Lung (tissue), 17 donors: ENCODE measurements at places on chromosomes 5 and 9. TPM values are rescaled to one million over a fixed set of nuclear protein-coding genes. Genes with fewer than 3 reads are reported as not detected.

Gene BRD9
- total RNA-seq: 48.4 TPM

Gene TAS2R1
- total RNA-seq: not detected

Gene BASP1
- total RNA-seq: 23.7 TPM

Gene SMIM23
- total RNA-seq: not detected

Gene SHISAL2B
- total RNA-seq: 0.34 TPM

Gene TRAPPC13
- total RNA-seq: 19.0 TPM

DNA sequence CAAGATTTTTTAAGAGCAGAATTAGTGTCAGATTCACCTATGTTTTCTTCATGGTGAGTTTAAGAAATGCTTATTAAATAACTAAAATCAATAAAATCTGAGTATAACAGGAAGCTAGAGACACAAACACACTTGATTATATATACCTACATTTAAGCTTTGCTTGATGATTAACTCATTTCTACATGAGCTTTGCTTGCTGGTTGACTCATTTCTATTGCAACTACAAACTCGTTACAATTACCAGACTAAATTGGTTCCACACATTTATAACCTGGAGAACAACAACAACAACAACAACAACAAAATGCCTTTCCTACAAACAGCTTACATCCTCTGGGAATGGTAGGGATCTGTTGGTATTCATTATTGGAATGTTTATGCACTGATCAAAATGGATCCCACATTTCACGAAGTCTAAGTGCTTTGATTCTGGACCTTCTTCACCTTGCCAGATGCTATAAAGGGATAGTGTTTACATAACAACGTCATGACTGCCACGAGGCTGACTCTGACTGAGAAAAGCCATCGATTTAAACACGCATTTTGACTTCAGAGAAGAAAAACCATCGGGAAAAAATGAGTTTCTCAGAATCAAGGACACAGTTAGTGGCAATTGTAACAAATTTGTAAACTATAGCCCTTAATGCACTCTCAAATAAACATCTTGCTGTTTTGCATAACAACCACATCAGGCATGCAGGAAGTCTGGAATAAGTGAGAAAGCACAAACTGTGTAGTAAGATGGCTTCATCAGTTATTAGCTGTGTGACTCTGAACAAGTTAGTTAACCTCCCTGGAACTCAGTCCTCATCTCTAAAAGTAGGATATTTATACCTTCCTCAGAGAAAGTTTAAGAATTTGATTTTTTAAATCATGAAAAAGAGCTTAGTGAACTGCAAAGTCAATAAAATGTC is 49.8 kb downstream of the RASEF start:
- H3K27ac ChIP-seq: no peak overlapping the region
- no peaks in the 10 kb centered on the region for H3K27me3 ChIP-seq
- H3K4me3 ChIP-seq: no peak overlapping the region
- H3K4me1 ChIP-seq: peaks cover 6% of the 10 kb centered on the region
- peak; percentile 60 for DNase-seq
- no peaks in the 10 kb centered on the region for H3K36me3 ChIP-seq

- H3K27me3 ChIP-seq: no peaks in the 10 kb centered on the region
- H3K4me3 ChIP-seq: no peak overlapping the region
- no peak overlapping the region for H3K27ac ChIP-seq
- no peaks in the 10 kb centered on the region for H3K4me1 ChIP-seq
- no peak for DNase-seq
- no peaks in the 10 kb centered on the region for H3K36me3 ChIP-seq
These were observed 115.2 kb downstream of the EFNA5 start for GRCh38 chr5:107555425-107556090.

GRCh38 chr5:109450129-109450877 is 40.5 kb upstream of the PJA2 start:
- DNase-seq: no peak
- no peak overlapping the region for H3K27ac ChIP-seq
- no peaks in the 10 kb centered on the region for H3K36me3 ChIP-seq
- H3K27me3 ChIP-seq: no peaks in the 10 kb centered on the region

DNA sequence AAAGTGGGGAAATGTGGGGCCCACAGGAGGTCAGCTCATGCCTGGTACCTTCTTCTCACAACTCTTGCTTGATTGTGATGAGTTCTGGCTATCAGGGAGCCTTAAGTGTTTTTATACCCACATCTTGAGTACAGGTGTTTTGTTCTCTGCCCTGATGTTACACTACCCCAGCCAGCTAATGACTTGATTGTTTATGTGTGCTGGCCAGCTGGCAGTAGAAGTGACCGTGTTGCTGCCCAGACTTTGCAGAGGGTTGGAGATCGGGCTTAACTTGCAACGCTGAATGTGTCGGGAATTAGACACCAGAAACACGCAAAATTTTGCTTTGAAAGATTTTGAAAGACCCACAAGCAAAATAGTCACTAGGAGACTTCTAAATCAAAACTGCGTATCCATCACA is 16.9 kb upstream of the ZDHHC11B start:
- no peak overlapping the region for H3K4me3 ChIP-seq
- no peaks in the 10 kb centered on the region for H3K27me3 ChIP-seq
- DNase-seq: peak; percentile 4
- H3K4me1 ChIP-seq: no peaks in the 10 kb centered on the region
- no peaks in the 10 kb centered on the region for H3K36me3 ChIP-seq

- H3K4me3 ChIP-seq: no peak overlapping the region
- no peaks in the 10 kb centered on the region for H3K36me3 ChIP-seq
- DNase-seq: no peak
- no peaks in the 10 kb centered on the region for H3K27me3 ChIP-seq
- peak overlapping the region; percentile 15 for H3K27ac ChIP-seq
- H3K4me1 ChIP-seq: peaks cover 1% of the 10 kb centered on the region
These were observed 36.1 kb downstream of the TMC1 start for GRCh38 chr9:72557549-72557948.

DNA sequence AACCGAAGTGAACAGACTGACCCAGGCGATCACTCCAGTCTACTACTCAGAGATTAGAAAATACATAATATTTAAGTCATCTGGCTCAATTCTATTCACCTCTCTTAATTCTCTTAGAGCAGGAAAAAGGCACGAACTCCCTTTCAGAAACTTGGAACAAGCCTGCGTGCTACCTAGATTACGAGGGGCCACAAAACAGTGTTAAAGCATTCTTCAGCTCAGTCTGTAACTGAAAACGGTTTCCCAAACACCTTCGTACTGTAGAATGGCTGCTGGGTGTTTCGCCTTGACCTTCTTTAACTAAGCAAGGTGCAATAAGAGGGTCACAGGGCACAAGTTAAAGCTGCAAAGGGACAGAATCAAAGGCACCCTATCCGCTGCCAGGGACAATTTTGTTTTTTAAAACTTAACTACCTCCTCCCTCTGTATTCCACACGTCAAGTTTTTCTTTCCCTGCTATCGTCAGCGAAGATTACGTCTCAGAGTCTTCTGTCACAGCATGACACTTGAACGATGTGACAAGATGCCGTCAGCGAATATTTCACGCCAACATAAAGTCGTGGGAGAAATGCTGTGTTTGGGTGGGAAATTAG is 687 bp downstream of the LYSMD3 start:
- no peaks in the 10 kb centered on the region for H3K4me1 ChIP-seq
- H3K4me3 ChIP-seq: peak overlapping the region; percentile 97
- no peaks in the 10 kb centered on the region for H3K36me3 ChIP-seq
- peaks cover 7% of the 10 kb centered on the region for H3K27me3 ChIP-seq

DNA sequence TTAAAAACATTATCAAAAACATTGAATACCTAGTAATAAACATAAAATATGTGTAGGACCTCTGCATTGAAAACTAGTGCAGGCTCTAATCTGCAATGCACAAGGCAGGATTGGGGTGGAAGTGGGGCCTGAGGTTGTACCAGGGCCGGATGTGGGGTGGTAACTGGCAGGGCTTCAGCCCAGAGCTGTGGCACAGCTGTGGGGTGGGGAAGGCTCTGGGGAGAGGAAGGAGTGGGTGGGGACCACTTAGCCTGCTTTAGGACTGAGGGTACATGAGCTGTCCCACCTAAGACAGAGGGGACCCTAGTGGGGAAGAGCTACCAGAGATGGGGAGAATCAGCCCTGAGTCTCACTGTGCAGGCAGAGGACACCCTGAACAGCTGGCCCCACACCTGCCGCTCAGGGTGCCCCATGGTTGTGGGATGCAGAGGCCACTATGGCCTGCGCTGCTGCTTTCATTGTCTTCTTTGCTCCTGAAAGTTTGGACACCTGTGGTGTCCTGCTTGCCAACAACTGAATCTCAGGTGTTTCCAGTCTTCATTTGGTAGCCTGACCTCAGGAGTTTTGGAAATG is 311.4 kb downstream of the TLE4 start:
- H3K27me3 ChIP-seq: no peaks in the 10 kb centered on the region
- H3K4me3 ChIP-seq: no peak overlapping the region

DNA sequence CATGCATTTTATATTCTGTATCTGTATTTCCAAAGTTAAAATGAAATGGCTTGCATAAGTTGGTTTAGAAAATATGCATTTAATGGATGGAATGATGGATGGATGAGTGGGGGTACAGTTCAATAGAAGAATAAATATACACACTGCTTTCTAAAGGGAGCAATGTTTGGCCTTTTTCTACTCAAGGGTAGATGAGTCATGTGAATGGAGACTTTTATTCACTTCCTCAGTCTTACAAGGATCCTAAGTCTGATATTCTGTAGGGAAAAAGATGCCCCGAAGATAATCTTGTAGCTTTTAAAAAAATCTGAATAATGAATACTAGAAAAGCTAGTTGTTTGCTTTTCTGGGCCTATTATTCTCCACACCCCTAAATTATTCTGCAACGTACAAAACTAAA is 2112.1 kb downstream of the MAT2B start:
- H3K4me1 ChIP-seq: no peaks in the 10 kb centered on the region

GRCh38 chr5:168649306-168649705 is 70.1 kb upstream of the PANK3 start:
- H3K27ac ChIP-seq: no peak overlapping the region
- H3K4me1 ChIP-seq: peaks cover 3% of the 10 kb centered on the region
- H3K4me3 ChIP-seq: no peak overlapping the region
- H3K36me3 ChIP-seq: no peaks in the 10 kb centered on the region

- H3K27ac ChIP-seq: no peak overlapping the region
- no peaks in the 10 kb centered on the region for H3K4me1 ChIP-seq
- DNase-seq: no peak
- H3K36me3 ChIP-seq: no peaks in the 10 kb centered on the region
- no peaks in the 10 kb centered on the region for H3K27me3 ChIP-seq
- H3K4me3 ChIP-seq: no peak overlapping the region
These were observed 225.8 kb upstream of the ELL2 start for GRCh38 chr5:96187309-96188027.

DNA sequence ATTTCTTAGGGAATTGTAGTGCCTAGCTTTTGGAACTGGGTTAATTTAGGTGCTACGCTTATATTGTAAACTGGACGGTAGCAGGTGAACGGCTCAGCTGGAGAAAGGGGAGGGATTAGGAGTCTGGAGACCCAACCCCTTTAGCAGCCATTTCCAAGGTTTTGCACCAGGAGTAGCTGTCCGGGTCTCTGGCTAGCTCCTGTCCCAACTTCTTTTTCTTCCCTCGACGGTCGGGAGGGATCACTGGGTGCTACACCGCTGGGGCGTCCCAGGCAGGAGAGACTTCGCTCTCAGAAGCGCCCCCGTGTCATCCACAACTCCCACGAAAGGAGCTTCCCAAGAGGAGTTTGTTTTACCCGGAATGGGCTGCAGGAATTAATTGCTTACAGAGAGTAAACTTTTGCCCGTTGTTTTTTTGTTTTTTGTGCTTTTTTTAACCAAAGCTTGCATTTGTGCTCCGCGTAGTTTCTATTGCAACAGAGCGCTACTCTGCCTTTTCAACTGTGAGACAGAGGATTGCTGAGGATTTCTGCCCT is 1640.9 kb upstream of the C9orf72 start:
- peak; percentile 36 for DNase-seq
- no peaks in the 10 kb centered on the region for H3K36me3 ChIP-seq
- H3K4me1 ChIP-seq: peaks cover 9% of the 10 kb centered on the region
- H3K4me3 ChIP-seq: no peak overlapping the region

DNA sequence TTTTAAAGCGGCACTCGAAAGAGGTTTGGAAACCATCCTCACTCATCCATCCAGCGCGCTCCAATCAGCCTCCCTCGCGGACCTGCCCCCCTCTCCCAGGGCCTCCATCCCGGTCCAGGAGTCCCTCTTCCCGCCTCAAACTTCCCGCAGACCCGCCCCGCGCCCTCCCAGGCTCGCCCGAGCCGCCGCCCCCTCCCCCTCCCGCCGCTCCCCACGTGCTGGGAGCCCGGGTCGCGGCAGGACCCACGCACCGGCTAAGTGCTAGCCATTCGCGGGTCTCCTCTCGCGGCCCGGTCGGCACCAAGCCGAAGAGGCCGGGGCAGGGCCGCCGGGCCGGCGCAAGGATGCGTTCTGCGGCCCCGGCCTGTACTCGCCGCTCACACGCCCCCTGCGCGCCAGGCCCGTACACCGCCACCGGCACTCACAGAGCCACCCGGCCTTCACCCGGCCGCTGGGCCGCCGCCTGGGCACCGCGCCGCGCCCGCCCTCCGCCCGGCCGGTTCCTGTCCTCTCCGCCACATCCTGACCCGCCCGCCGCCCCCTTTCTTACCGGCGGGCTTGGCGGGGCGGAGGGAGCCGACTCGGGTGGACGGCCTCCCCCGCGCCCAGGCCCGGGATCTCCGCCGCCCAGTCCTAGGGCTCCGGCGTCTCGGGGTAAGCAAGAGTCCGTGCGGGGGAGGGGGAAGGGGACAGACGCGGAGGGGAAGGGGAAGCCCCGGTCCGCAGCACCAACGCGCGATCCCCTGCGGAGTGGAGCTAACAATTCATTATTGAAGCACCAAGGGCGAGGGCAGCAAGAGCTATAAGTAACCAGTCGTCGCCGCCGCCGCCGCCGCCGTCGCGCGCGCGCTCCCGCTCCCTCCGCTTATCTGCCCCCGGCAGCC is 576 bp downstream of the CHD1 start:
- peaks cover 21% of the 10 kb centered on the region for H3K4me1 ChIP-seq
- peak overlapping the region; percentile 94 for H3K27ac ChIP-seq
- H3K27me3 ChIP-seq: no peaks in the 10 kb centered on the region
- peak overlapping the region; percentile 74 for H3K4me3 ChIP-seq
- peak; percentile 84 for DNase-seq

DNA sequence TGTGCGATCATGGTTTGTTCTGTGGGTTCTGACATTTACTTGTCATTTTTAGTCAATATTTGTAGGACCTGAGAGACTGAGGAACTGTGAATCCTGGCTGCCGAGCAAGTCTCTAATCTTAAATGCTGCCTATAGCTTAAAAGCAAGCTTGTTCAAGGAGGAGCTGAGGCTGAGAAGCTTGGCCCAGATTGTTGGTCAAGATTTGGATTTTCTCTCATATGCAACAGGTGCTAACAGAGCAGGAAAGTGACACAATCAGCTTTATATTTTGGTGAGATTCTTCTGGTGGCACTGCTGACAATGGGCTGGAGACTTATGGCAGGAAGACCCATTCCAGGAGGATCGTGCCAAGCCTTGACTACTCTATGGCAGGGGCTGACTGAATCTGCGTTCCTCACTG is 192.5 kb downstream of the MAPKAP1 start:
- H3K4me1 ChIP-seq: peaks cover 12% of the 10 kb centered on the region
- H3K27me3 ChIP-seq: no peaks in the 10 kb centered on the region
- no peak overlapping the region for H3K4me3 ChIP-seq
- no peaks in the 10 kb centered on the region for H3K36me3 ChIP-seq

GRCh38 chr5:168836603-168837231 is 257.5 kb upstream of the PANK3 start:
- no peaks in the 10 kb centered on the region for H3K36me3 ChIP-seq
- no peak for DNase-seq
- no peak overlapping the region for H3K27ac ChIP-seq
- H3K27me3 ChIP-seq: no peaks in the 10 kb centered on the region
- no peak overlapping the region for H3K4me3 ChIP-seq
- no peaks in the 10 kb centered on the region for H3K4me1 ChIP-seq

- H3K27ac ChIP-seq: no peak overlapping the region
These were observed 69.1 kb upstream of the GABRA1 start for GRCh38 chr5:161778796-161779195.

GRCh38 chr9:98451576-98451975 is 196.1 kb upstream of the TBC1D2 start:
- H3K4me3 ChIP-seq: no peak overlapping the region
- no peaks in the 10 kb centered on the region for H3K36me3 ChIP-seq
- H3K4me1 ChIP-seq: no peaks in the 10 kb centered on the region
- DNase-seq: no peak
